ENCODE measurements at places on chromosomes 13 and 19.

GRCh38 chr19:46716672-46717033, 261 bp downstream of the PRKD2 start:
- DNase-seq: no peak

- no peak for DNase-seq
Observed at GRCh38 chr13:112247471-112248405, 128.4 kb upstream of the SPACA7 start.

DNA sequence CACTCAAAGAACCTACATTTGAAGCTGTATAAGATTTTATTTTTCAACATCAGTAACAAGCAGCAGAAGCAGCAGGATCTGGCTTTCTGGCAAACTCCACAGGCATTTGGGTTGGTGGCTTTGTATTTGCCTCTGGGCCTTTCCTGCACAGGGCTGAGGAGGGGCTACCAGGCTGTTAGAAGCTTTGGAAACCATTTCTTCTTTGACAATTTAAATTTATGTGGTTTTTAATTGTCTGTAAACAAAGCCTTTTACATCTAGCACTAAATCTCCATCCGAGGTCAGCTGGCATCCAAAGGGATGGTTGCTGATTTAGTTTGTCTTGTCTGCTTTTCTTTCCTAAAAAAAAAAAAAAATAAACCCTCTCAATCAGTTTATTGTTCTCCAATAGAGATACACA, 127.5 kb upstream of the OBI1 start:
- no peak for DNase-seq

DNA sequence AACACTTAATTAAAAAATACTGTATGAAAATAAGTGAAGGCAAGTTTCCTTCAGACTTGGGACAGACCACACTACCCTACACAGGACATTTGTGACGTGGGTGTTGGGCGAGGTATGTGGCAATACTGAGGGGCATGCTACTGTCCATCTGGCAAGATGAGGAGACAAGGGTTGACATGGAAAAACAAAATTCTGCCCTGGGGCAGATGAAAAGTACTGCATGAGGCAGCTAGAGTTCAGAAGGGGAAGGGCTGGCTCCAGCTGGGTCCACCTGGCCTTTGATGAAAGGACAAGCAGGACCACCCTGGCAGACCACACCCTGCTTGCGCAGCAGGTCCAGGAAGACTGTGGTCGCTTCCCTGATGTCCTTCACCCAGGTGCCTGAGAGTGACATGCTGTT, 43.2 kb downstream of the LATS2 start:
- no peak for DNase-seq

- DNase-seq: no peak
Observed at GRCh38 chr19:7845390-7846154, 15.6 kb downstream of the EVI5L start.

GRCh38 chr13:27592865-27593264, 27.5 kb downstream of the LNX2 start:
- no peak for DNase-seq

DNA sequence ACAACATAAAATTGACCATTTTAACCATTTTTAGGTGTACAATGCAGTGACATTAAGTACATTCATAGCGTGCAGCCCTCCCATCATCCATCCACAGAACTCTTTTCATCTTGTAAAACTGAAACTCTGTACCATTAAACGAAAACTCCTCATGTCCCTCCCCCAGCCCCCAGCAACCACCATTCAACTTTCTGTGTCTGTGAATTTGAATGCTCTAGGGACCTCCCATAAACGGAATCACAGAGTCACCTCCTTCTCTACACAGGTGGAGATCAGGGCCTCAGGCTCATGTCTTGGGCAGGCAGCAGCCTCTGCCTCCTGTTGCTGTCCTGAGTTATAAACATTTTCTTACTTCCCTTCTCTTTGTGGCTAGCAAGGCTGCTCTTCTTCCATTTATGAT, 7.3 kb upstream of the CCNE1 start:
- no peak for DNase-seq

DNA sequence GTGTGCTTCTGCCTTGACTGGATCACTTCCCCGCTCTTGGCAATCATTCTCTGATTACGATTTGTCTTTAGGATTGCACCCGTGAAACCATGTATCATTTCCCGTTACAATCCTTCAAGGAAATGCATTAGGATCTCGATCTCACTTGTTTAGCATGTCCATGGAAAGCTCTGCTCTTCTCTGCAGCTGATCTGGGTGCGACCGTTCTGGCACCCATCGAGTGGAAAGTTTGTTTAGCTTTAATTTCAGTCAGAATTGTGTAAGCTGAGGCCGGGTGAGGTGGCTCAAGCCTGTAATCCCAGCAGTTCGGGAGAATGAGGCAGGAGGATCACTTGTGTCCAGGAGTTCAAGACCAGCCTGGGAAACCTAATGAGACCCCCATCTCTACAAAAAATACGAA, 30.9 kb downstream of the NUMBL start:
- DNase-seq: no peak

GRCh38 chr19:5073153-5073844, 104.4 kb downstream of the KDM4B start:
- no peak for DNase-seq

- DNase-seq: no peak
Observed at GRCh38 chr13:94505730-94506129, 26.2 kb upstream of the DCT start.

DNA sequence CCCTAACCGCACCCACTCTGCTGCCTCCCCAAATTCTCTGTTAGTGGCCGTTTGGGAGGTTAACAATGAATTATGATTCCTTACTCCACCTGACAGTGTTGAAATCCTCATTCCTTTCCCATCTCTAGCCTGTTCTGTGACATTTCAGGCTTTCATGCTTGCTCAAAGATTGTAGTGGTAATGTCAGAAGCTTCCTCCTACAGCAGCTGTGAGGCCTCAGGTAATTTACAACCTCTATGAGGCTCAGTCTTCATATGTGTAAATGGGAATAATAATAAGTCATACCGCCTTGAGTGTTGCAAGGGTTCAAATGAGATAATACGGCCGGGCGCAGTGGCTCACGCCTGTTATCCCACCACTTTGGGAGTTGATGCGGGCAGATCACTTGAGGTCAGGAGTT, 977 bp upstream of the SLC1A5 start:
- DNase-seq: no peak

DNA sequence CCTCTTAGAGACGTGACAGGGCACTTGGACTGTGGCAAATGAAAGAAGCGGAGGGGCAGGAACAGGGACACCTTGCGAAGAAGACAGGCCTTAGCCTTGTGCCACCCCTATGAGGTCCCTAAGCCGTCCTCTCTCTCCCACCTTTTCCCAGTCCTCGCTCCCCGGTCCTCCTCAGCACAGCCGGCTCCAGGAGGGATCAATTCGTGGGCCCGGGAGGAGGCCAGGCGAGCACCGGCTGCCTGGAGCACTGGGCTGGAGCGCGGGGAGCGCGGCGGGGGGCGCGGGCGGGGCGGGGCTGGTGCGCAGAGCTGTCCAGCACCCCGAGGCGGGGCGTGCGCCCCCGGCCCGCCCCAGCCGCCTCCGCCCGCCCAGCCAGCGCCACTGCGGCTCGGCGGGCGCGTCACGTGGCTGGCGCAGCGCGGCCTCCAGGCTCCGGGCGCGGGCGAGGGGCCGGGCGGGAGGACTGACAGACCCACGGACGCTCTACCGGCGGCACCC, at the start of gene LRP3:
Gene LRP3, plus strand, starts transcription at position 466 of the 498 bp plus-strand sequence. CDS start 456 bp downstream, outside the sequence.
- DNase-seq: no peak

DNA sequence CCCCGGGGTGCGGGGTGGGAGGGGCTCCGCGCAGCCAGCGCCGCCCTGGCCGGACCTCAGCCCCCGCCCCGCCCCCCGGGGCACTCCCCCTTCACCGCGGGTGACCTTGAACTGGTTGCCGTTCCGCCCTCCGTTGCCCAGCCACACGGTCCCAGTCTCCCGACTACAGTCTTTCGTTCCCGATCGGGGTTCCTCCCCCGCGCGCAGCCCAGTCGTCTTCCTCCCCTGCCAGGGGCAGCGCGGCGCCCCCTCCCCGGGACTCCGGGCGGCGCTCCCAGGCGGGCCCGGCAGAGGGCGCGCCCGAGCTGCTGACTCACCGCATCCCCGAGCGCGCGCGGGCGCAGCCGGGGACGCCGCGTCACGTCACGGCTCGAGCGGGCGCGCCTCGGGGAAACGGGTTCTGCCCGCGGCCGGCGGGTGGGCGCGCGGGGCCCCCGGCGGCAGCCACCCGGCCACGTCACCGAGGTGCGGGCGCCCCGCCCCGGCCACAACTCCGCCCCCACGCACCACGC, 459 bp downstream of the MIDN start:
- DNase-seq: peak; percentile 72

- DNase-seq: peak; percentile 23
Observed at GRCh38 chr19:15837221-15837731, 21.8 kb upstream of the OR10H1 start.

DNA sequence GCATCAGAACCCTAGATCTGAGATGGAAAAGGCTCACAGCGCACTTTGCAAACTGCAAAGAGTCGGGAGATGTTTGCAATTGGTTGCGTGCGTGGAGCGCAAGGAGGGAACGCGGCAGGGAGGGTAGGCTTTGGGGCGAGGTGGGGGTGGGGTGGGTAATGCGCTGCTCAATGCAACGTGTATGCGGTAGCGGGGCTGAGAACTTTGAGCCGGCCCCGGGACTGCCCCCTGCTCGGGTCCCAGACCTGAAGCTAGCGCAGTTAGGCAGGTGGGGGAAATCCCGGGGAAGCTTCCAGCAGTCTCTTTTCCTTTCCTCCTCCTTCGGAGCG, 971 bp downstream of the FOSB start:
- no peak for DNase-seq

DNA sequence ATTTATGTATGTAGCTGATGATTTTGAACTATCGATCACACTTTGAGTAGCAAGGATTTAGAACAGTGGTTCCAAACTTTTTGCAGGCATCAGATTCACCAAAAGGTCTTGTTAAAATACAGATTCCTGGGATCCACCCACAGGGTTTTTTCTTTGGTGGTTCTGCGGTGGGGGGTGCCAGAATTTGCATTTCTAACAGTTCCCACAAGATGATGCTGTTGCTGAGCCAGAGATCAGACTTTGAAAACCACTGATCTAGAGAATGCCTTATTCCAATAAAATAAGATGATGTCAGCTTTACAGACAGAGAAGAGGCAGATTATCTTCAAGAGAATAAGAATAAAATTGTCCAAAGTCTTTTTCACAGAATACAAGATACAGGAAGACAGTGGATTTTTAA, 80.9 kb upstream of the SHISA2 start:
- no peak for DNase-seq

DNA sequence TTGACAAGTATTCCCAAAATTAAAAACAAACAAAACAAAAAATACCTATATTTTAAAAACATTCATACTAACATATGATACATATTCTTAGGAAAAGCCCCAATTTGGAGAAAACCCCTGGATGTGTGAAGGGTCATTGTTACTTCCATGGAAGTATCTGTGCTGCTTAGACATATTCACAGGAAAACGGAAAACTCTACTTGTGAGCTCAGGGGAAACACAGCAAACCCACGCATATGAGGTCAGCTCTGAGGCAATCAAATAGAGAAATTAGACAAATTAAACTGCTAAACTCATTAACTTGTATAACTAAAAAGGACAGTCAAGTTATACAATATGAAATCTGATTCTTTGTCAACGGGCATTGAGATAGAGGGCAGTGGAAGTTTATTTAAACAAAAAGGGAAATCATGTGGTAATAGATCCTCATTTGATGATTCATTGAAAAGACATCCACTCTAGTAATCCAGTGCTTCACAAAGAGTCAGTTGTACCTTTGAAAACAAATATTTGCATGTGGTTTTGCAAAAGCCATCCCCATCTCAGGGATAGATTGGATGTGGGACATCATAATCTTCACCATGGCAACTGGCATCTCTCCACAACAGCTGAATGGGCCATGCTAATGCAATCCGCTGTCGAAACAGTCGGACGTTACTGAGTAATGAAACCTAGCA, 423.4 kb downstream of the ITGBL1 start:
- peak; percentile 49 for DNase-seq

DNA sequence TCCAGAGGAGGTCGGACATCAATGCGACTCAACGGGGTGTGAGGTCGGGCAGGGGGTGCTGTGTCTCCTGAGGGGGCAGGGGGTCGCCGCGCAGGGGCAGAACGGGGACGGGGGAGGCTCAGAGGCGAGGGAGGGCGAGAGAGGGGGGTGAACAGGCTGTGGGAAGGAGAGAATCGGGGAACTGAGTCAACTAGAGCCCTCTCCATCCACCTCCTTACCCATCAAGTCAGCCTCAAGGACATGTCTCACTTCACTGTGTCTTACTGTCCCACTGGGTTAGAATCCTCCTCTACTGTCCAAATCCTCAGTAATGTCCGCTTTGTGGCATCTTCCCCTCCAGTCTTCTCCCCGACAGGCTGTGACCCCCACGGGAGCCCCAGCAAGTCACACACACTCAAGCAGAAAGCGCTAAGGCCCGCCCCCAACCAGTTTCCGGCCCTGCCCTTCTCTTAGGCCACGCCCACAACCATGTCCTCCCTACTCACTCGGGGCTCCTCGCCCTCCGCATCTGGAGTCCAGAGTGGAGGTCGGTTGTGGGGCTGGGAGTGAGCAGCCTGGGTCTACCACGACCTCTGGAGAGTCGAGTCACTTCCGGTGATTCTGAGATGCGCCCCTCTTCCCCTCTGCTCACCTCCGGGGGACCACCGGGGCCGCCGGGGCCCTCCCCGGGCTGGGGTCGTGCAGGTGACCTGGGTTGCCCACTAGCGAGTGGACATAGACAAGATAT, 9.3 kb downstream of the PLEKHA4 start:
- DNase-seq: no peak

DNA sequence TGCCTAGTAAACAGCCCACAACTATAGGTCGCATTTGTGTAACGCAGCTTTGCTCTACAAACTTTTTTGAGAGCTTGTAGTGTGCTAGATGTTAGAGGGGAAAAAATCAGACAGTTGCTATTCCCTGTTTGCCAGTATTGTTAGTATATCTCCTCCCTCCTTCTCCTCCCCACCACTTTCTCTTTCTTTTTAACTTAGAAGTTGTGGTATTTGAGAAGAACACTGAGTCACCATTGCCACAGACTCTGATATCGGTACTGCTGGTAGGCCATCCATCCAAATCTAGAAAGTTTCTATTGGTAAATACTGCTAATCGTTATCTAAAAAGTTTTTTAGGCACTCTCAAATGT, 666 bp downstream of the POMP start:
- no peak for DNase-seq

DNA sequence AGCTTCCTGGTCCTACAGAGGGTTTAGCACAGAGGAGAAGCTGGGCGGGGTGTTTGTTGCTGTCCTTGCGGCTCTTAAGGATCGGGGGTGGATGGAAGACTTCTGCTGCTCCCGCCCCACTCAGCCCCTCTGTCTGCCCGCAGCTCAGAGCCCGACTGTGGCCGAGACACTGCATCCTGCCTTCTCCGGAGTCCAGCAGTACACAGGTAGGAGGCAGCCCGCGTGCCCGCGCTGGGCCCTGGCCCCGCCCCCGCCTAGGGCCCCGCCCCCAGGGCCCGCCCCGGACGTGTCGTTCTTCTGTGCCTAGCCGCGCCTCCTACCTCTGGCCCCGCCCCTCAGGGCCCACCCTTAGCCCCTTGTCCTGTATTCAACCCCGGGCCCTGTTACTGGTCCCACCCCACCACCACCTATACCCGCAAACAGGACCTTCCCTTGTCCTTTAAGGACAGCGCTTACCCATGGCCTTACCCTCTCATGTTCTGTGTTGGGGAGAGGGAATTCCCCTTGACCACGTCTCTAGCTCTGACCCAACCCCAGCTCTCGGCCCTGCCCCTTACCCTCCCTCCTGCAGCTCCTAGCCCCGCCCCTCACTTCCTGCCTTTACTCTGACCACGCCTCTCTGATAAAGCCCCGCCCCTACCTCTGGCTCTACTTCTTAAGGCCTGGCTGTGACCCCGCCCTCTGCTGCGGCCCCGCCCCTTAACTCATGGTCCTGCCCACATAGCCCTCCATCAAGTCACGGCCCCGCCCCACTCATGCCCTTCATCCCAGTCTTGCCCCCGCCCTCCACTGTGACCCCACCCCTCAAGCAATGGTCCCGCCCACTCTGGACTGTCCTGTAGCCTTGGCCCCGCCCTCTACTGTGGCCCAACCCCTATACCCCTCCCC, 60.5 kb downstream of the CELF5 start:
- peak; percentile 45 for DNase-seq

Data from kidney glomerular epithelial cell (primary cell).